ENCODE measurements at places on chromosomes 4 and X.

- no peak for DNase-seq
These were observed 365.3 kb downstream of the MAPK10 start for GRCh38 chr4:85994576-85994975.

DNA sequence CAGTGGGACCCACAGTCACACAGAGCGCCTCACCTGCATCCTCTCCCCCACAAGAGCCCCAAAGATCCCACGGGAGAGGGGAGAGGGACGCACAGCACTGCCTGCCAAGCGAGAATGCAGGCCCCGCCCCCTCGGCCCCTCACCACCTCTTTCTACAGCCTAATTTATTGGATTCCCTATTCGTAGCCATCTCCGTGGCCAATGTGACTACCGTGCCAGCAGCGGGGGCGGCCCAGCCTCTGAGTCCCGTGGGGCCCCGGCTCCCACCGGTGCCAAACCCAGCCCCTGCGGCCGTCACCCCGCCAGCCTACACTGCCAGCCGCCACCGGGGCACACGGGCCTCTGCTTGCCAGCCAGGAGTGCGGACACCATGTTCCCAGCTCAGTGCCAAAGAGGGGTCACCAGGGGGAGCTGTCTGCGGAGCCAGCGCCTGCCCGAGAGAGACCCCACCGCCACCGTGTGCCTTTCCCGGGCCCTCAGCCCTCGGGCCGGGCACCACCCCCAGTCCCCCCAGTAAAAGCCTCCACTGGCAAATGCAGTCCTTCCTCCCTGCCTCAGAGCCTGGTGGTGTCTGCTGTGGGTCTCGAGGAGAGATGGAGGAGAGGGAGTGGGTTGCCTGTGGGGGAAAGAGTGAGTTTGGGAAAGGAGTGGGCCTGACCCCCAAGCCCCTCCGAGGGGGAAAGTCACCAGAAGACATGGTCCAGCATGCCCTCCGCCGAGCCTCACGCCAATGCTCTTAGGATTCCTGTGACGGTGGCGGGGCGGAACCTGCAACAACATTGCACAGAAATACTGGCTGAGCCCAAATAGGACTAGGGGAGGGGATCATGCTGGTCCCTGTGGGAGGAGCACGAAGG, 19.6 kb upstream of the PLXNB3 start:
- DNase-seq: no peak

GRCh38 chr4:168674077-168674747, 177.4 kb downstream of the PALLD start:
- DNase-seq: no peak

DNA sequence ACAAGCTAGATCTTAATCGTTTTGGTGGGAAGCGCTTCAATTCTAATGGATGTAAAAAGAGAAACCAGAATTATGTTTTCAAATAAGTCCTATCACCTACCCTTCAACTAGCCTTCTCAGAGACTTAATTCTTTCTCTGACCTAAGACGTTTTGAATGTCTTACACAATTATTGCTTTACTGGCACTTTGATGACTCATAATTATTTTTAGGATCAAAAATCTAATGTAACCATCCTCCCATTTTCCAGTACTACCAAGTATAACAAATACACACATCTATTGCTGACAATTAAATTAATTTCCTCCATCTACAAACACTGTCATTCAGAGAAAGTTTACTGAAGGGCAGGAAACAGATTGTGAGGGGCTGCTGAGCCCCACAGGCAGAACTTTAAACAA, 108.6 kb downstream of the PPP3CA start:
- DNase-seq: no peak

GRCh38 chr4:121819216-121819965, 4.3 kb downstream of the CCNA2 start:
- no peak for DNase-seq

GRCh38 chr4:169952236-169953002, 73.8 kb downstream of the MFAP3L start:
- no peak for DNase-seq

All from GM19239 (cell line).